Activated B cell treated with CpG ODN at 0.5 μM for 24 hours (primary cell): ENCODE measurements at places on chromosomes 13 and 19.

- no peak for DNase-seq
These were observed 345.0 kb upstream of the SPRY2 start for GRCh38 chr13:80685942-80686341.

GRCh38 chr19:17541184-17541759 is 14.2 kb upstream of the COLGALT1 start:
- DNase-seq, result no peak

DNA sequence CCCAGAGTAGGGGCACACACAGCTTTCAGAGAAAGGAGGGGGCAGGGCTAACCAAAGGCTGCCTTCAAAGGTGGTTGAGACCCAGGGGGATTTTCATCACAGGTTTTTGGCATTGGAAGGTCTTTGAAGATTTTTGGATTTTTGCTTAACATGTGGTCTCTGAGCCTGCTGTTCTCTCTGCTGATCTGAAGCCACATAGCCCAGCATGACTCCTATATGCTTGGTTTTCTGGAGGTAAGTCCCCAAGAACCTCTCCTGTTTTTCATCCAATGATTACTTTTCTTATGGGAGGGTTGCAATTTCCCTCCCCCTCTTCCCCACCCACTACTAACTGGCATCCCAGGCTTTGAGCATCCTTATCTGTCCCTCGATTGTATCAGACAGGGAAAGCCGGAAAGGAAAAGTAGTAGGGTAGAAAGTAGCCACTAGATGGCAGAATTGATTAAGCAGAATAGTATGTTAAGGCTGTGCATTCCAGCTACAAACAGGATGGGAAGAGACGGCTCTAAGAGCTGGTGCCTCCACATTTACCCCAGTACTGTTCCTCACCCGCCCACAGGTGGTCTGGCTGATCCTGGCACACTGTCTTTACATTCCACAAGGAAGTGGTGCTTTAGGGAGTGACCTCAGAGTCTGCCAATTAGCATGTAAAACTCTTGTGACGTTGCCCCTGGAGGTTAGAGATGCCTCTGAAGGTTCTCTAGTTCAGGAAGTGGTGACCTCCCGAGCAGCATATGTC is 218.9 kb upstream of the EDNRB start:
- DNase-seq, result peak; percentile 18

GRCh38 chr19:3350014-3350663 is 16.2 kb upstream of the NFIC start:
- no peak for DNase-seq

DNA sequence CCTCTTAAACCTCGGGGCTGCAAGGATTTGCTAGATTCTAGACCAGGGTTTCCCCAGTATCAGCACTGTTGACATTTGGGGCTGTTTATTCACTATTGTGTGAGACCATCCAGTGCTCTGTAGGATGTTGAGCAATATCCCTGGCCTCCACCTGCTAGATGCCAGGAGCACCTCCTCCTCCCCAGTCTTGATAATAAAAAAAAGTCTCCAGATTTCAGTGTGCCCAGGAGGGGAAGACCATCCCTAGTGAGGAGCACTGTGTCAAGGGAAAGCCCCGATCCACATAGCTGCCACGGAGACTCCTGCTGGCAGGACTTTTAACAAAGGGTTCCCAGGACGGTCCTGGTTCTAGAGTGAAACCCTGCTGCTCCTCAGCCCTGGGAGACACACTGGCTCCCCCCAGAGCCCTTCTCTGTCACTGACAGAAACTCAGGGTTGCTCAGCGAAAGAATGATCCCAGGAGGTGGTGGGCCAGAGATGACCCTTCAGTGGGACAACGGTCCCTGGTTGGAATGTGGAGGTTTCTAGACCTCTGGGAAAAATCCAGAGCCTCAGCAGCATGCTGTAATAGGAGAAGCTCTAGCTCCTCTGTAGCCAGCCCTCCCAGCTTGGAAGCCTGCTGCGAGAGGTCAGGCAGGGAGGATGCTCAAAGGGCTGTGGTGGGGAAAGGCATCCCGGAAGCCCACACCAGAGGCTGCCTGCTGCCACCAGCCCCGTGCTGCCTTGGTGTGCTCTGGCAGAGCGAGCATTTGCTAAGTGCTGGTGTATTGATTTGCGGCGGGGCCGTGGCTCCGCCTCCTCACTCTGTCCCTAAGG is 20.3 kb downstream of the LYL1 start:
- DNase-seq, result no peak

DNA sequence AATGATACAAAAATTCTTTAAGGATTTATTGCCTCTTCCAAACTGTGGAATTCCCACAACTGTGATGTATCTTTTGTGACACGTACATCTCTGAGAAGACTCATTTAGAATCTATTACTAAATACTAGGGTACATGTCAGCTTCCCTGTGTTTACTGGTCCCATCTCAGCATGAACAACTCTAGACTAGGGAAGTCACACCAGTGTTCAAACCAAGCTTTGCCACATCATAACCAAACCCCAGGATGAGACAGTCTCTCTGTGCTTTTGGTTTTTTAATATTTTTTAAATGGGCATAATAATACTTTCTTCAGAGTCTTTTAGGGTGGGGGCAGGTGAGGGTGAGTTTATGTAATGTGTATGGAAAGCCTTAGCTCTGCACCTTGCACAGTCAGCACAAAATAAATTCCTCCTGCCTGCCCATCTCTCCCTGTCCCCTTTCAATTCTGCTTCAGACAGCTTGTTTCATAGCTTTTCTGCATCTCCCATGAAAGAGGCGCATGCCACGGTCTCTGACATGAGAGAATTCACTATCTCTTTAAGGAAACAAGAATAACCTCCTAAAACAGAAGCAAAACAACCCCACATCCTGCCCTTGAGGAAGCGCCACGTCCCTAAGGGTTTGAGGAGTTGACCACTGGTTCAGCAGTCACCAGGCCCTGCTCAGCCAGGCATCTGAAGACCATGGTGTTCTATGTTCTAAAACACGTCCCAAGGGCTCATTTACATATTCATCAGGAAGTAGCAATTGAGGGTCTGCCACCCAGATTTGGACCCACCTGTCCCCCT is 174.5 kb downstream of the USP12 start:
- DNase-seq, result no peak

DNA sequence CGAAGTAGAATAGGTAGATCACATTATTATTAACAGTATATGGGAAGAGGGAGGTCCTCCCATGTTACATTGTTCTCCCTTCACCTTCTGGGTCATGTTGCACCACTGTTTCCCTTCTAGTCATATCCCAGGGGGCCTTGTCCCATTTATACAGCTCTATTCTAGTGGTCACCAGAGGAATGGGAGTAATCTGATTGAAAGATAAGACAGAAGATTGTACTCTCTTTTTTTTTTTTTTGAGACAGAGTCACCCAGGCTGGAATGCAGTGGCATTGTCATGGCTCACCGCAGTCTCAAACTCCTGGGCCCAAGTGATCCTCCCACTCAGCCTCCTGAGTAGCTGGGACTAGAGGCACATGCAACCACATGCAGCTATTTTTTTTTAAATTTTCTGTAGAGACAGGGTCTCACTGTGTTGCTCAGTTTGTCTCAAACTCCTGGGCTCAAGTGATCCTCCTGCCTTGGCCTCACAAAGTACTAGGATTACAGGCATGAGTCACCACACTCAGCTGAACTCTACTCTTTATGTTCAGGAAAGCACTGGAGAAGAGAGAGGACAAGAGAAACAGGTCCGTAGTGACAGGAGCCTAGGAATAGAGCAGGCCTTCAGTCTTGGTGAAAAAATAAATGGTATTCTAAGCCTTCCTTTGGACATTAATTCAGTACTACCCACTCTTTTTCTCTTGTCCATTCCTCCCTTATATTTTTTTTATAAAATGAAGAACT is 4.3 kb upstream of the ZNF529 start:
- DNase-seq, result no peak

GRCh38 chr19:42076380-42076944 is 496 bp downstream of the ZNF574 start:
- peak; percentile 68 for DNase-seq

DNA sequence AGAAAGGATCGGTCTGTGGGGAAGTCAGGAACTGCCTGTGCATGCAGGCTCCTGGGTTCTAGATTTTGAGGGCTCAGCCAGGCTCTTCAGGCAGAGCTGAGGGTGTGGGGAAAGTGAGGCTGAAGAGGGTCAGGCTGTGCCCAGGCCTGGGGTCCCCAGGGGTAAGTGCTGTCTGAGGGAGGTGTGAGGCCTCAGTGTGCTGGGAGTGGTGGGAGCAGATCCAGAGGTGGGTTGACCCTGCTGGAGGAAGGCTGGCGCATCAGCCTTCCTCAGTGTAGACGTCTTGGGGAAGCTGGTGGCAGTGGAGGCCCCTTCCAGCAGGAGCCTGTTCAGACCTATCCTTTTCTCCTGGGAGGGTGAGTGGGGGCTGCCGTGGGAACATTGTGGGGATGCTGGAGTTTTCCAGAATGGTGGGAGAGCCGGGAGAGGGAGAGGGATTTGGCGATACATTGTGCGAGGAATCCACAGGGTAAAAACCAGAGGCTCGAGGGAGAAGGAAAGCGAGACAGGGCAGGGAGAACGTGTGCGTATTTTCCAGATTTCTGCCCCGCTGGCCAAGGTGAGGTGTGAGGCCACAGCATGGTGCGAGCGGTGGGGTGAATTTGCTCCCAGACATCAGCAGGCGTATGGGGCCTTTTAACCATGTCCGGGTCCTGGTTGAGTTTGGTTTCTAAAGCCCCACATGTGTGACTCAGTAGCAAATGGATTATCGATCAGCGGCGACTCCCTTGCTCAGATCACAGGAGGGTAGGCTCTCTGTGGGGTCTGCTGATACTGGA is 237.7 kb downstream of the TEX29 start:
- DNase-seq, result no peak

GRCh38 chr13:73103238-73103637 is 44.4 kb downstream of the KLF5 start:
- no peak for DNase-seq

- peak; percentile 70 for DNase-seq
These were observed at the start of gene ICAM1 for GRCh38 chr19:10270616-10271394. Gene ICAM1 (plus strand): TSS chr19:10271120. CDS start chr19:10271160, 40 bp downstream.

DNA sequence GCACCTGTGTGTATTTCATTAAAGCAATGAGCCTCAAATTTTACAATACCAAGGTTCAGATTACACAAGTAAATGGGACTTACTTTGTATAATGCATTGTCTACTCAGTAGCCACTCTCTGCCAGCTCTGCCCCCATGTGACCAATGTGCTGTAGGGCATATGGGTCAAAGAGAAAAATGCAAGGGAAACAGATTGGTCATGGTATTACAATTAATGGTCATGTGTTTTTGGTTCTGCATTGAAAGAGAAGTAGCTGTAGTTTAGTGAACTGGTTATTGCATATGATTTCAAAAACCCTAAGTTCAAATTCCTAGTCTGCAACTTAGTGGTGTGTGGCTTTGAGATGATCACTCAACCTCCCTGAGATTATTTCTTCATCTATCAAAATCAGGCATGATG is 545.4 kb downstream of the SUCLA2 start:
- DNase-seq, result no peak

GRCh38 chr19:16001481-16002312 is 52.9 kb downstream of the OR10H4 start:
- no peak for DNase-seq

DNA sequence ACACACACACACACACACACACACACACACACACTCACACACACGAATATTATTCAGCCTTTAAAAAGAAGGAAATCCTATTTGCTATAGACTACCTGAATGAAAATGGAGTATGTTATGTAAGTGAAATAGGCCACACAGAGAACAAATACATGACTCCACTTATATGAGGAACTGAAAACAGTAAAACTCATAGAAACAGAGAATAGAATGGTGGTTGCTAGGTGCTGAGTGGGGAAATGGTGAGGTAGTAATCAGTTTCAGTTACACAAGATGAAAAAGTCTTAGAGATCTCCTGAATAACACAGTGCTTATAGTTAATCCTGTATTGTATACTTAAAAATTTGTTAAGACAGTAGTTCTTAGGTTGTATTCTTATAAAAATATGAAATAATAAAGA is 8.2 kb downstream of the ZNF677 start:
- DNase-seq, result no peak

- no peak for DNase-seq
These were observed 11.3 kb downstream of the DCAF15 start for GRCh38 chr19:13963603-13964105.

- DNase-seq, result no peak
These were observed 19.4 kb upstream of the FOSB start for GRCh38 chr19:45448425-45448756.

DNA sequence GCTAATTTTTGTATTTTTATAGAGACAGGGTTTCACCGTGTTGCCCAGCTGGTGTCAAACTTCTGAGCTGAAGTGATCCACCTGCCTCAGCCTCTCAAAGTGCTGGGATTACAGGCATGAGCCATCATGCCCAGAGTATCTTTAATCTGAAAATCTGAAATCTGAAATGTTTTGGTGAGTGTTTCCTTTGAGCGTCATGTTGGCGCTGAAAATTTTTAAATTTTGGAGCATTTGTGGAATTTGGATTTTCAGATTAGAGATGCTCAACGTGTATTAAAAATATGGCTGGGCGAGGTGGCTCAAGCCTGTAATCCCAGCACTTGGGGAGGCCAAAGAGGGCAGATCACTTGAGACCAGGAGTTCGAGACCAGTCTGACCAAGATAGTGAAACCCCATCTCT is 5.1 kb upstream of the CPAMD8 start:
- DNase-seq, result no peak

DNA sequence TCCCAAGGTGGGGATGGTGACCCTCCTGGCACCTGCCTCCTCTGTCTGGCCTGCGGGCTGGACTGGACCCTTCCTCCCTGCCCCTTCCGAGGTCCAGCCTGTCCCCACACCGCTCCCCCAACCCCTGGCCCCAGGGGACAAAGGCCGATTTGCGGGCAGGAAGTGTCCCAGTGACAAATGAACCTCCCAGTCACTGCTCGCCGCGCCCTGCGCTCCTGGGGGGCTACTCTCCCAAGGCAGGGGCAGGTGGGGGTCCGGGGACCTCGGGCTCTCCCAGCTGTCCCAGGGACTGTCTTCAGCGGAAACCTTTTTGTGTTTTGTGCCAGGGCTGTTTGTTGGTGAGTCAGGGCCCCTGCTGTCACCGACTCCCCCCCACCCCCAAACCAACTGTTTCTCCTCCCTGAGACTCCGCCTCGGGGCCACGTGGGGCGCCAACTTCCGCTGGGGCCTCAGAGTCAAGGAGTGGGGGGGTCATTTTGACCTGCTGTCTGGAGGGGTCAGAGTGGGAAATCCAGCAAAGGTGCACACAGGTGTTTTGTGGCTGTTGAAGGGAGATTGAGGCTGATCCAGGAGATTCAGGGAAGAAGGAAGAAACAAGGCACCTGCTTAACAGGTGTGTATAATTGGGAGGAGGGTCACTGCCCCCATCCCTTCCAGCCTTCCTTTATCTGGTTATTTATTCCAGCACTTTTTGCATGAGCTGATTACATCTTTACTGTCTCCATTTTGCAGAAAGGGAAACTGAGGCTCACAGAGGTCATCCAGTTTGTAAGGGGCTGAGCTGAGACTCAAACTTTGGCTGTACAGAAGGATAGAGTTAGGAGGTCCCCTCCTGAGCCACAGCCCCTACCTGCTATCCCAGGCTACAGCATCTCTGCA is 831 bp downstream of the PGPEP1 start:
- peak; percentile 31 for DNase-seq

GRCh38 chr19:49895566-49896297 is 955 bp downstream of the IL4I1 start:
- no peak for DNase-seq

- DNase-seq, result no peak
These were observed 314.4 kb downstream of the MYO16 start for GRCh38 chr13:108943842-108944241.
